ENCODE measurements at places on chromosomes 3 and 15.

GRCh38 chr3:45746777-45747622 is 49.3 kb downstream of the SLC6A20 start:
- no peak for DNase-seq

GRCh38 chr3:155651489-155652218 is 93.2 kb downstream of the PLCH1 start:
- DNase-seq = no peak

- DNase-seq = no peak
Observed at GRCh38 chr15:39936681-39937080, 2.8 kb downstream of the EIF2AK4 start.

GRCh38 chr3:112032098-112032731 is 2.3 kb upstream of the TMPRSS7 start:
- DNase-seq = no peak

DNA sequence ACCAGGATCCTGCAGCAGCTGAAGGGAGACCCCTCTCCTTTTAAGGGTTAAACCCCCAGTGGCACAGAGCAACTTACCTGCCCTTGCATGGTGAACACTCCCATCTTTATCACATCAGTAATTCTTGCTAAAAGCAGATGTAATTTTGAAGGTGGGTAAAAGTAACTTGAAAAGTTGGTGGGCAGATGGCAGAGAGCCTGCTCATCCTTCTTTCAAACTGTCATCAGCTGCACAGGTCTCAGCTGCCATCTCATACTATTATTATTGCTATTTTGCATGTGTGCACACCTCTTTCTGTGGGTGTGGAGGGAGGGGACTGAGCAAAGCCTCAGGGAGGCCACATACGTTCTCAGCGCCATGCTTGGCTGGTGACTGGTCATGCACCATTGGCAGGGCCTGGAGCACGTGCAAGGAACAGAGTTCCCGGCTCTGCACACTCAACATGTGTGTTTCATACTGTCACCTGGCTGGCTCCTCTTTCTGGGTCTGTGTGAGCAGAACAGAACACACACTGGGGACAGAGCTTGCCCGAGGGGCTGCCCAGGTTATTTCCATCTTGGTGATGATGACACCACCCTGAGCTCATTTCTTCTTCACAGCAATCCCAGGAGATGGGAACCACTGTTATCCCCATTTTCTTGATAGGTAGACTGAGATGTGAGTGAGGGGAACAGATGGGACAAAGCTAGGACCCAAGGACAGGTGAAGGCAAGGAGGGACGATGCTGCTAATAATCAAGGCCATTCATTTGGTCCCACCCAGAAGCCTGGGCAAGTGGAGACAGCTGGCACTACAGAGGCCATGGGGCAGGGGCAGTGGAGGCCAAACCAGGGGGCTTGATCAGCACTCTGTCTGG is 95.8 kb upstream of the KLF13 start:
- no peak for DNase-seq

Data from Caco-2 (cell line).